ENCODE measurements at places on chromosomes 13 and 19.

GRCh38 chr13:30607908-30608307 lies 9.8 kb upstream of the USPL1 start:
- no peak for DNase-seq

DNA sequence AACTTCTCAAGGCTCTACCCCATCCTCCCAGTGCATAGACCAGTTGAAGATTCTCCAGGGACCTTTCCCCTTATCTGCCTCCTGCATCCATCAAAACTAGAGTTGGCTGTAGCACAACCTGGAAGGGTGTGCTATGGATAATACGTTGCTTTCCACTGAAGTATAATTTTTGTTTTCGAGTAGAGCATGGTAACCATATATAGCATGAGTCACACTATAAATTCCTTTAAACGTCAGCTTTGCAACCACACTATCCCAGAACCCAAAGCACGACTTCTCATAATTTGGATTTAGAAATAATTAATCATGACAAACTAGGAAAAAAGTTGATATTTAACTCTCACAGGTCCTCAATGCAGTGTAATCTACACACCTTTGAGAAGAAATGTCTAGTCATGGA lies 138.3 kb upstream of the NBEA start:
- DNase-seq = no peak

DNA sequence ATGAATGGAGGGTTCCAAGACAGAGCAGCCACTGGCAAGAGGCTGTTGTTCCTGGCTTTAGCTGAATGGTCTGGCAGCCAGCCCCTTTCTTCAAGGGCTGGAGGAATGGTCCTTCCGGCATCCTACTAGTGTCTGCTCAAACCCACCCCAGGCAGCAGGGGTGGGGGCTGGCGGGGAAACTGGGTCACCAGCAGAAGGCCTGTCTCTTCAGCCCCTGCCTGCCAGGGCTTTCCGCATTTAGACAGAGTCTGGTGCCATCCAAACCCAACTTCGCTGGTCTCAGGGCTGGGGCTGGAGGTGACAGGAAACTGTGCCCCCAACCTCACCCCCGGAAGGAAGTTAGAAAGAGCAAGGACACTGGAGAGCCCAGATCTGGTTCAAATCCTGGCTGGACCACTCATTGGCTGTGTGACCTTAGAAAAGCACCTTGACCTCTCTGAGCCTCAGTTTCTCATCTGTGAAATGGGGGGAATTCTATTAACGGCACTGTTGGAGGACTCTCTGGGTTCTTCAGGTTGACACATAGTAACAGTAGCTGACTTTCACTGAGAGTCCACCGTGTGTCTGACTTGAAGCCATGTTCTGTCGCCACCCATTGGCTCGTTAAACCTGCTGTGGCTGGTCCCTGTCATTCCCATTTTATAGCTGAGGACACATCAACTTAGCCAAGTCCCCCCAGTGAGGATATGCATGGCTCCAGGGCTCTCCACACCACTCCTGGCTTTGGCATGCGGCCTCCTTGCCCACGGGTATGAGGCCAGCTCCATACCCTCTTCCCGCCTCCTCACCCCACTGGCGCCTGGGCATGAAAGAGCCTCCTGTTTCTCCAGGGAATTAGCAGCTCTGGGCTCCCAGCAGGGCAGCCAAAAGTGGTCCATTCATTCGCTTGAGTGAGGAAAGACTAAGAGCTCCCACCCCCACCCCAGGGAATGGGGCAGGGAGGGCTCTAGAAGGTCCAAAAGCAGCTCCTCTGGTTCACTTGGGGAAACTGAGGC lies 2.5 kb upstream of the NR2C2AP start:
- DNase-seq = no peak

DNA sequence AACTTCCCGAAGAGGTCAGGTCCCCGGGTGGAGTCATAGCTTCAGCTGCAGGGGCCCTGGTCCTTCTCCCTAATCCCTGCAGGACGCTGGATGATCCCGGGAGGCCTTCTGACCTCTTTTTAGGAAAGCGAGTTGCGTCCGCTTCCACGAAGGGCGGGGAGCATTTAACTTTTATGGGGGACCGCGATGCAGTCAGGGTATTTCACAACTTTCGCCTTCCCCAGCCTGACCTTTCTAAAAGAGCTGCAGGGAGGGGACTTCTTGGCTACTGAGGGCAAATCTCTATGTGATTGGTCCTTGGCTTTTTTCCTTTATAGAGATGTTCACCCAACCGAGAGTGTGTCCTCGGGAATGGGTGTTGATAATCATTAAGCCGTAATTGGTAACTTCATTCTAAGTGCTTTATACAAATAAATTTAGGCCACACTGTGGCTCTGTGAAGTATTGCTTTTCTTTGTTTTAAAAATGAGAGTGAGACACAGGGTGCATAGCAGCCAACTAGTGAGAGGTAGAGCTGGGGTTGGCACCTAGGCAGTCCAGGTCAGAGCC lies 778 bp downstream of the ZNF230 start:
- DNase-seq = no peak

DNA sequence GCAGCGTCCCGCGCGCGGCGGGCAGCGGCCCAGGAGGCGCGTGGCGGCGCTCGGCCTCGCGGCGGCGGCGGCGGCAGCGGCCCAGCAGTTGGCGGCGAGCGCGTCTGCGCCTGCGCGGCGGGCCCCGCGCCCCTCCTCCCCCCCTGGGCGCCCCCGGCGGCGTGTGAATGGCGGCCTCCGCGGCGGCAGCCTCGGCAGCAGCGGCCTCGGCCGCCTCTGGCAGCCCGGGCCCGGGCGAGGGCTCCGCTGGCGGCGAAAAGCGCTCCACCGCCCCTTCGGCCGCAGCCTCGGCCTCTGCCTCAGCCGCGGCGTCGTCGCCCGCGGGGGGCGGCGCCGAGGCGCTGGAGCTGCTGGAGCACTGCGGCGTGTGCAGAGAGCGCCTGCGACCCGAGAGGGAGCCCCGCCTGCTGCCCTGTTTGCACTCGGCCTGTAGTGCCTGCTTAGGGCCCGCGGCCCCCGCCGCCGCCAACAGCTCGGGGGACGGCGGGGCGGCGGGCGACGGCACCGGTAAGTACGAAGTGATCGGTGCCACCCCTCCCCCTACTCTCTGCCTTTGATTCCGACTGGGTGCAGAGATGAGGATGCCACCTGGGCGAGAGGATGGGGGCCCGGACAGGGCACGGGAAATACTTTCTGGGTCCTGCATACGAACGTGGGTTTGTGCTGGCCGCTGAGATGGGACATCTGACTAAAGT lies 874 bp downstream of the TRIM28 start:
- DNase-seq = peak; percentile 23

GRCh38 chr19:3904233-3904632 lies 23.7 kb downstream of the ATCAY start:
- no peak for DNase-seq

DNA sequence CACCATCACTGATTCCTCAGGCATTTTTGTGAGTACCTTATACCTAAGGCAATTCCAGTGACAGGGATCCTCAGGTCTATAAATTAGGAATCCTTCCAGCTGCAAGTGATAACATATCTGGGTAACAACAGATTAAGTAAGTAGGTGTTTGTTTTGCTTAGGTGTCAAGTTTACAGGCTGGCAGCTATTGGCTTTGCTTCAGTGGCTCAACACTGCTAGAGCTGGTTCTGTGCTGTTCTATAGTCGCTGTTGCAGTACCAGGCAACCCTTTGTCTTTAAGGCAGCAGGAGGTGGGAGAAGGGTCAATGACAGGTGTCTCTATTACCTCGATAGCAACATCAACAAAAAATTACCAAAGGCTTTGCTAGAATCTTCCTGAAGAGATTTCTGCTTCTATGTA lies 27.0 kb downstream of the SLC10A2 start:
- no peak for DNase-seq

DNA sequence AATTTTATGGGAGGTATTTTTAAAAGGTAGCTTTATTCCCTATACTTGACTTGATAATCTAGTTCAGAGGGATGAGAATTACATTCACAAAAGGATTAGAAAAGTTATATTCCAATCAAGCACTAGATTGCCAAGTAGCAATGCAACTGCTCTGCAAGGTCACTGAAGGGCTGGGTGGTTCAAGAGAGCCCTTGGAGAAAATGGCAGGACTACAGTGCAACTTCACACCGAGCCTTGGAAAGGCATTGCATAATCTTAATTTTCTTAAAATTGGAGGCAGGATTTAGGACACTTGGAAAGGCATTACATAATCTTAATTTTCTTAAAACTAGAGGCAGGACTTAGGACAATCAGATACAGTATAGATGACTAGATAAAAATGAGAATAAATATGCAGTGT lies 315.9 kb downstream of the DCT start:
- no peak for DNase-seq

DNA sequence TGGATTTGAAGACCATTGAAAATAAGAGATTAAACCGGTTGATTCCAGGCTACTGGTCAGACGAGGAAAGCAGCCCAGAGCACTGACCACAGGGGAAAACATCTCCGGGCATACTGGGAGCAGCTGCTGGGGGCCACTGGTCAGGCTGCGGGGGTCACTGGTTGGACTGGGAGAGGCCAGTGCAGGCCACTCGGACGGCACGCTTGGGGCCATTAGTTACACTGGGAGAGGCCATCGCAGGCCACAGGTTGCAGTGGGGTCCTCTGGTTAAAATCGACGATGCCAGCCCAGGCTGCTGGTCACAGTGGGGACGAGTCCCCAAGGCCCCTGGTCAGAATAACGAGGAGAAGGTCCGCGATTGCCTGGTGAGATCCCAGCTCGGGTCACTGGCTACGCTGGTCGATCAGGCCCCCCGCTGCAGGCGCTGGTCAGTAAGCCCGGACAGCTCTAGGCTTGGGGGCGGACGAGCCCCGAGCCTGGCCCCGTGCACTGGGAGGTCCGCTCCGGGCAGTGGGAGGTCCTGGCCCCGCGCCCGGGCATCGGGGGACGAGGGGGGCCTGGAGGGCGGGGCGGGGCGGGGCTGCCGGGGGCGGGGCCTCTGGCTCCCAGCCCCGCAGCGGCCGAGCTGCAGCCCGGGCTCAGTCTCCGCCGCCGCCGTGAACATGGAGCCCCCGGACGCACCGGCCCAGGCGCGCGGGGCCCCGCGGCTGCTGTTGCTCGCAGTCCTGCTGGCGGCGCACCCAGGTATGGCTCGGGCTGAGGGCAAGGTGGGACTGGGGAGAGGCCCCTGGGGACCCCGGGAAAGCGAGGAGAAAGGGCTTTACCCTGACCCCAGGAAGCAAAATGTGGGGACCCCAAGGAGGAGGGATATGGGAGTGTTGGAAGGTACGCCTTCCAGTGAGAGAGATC lies at the start of gene BCAM:
Gene BCAM (plus strand): TSS at position 641 of the 909 bp plus-strand sequence. CDS start 22 bp downstream, at position 663.
- peak; percentile 59 for DNase-seq

GRCh38 chr19:10420444-10421239 lies at the start of gene PDE4A:
Gene PDE4A, plus strand, starts transcription at chr19:10420538. Its CDS starts 227 bp downstream, at chr19:10420765.
- peak; percentile 46 for DNase-seq

- no peak for DNase-seq
Measured at GRCh38 chr13:80603351-80603750, 262.4 kb upstream of the SPRY2 start.

- DNase-seq = no peak
Measured at GRCh38 chr19:2668175-2668763, 34.2 kb downstream of the GNG7 start.
